ENCODE measurements at places on chromosomes 13 and 19.

DNA sequence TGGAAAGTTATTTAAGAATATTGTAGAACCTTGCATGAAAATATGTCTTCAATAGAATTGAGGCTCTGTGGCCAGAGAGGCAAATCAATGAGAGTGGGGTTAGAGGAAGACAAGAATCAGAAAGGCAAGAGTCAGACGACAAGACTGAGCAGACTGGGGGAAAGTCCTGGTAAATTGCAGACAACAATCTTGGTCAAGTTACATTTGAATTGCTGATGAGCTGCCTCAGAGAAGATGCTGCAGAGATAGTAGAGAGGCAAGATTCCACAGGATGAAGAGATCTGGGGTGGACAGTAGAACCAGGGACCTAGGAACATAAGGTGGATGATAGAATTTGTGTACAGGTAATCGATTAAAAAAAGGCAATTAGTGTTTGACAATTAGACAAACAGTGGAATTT is 133.8 kb downstream of the RXFP2 start:
- no peak for DNase-seq

DNA sequence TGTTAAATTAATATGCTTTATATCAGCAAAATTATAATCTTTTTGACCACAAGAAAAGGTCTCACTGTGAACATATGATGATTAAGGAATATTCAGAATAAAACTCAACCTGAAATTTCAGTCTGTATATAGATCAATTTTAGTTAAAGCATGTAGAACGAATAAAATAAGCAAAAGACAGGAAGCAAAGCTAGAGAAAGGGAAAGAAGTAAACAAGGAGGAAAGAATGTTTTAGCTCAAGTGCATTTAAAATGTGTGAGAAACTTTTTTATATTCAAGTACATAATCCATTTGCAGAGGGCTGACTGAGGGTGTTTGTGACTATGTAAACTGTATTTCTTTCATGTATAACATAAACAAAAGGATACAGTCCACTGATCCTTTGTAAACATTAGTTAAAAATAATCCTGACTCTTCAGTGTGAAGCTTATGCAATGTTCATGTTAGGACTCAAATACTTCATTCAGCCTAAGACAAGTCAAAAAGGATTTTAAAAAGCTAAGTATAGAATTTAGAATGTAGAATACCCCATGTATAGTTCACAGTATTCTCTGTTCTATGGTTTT is 472.1 kb downstream of the DIAPH3 start:
- no peak for DNase-seq

- DNase-seq: no peak
Measured at GRCh38 chr19:35764432-35765315, 6.7 kb downstream of the PROSER3 start.

GRCh38 chr13:21528616-21529015 is 69.5 kb upstream of the ZDHHC20 start:
- DNase-seq: no peak

- DNase-seq: no peak
Measured at GRCh38 chr19:5711713-5712161, 8.2 kb downstream of the LONP1 start.

DNA sequence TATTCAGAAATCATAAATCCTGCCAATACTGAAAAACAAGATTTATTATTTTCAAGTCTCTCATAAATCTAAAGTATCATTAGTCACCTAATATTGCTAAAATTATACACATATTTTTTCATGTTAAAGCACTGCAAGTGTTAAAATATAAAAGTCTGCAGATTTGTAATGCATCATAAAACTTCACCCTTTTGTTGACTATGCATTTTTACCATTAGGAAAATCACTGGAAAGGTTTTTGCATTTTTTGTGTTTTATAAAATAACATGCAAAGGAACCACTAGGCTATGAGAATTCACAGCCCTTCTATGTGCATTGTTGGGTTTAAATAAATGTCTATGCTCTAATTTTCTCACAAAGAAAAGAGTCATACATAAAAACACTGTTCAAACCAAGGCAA is 407.3 kb downstream of the DACH1 start:
- DNase-seq: no peak

- no peak for DNase-seq
Measured at GRCh38 chr19:48696353-48697010, 711 bp downstream of the FUT2 start.

GRCh38 chr19:49798574-49798973 is 14.5 kb downstream of the FUZ start:
- DNase-seq: no peak

- DNase-seq: peak; percentile 29
Measured at GRCh38 chr13:102870677-102871415, 25.0 kb downstream of the ERCC5 start.

- DNase-seq: no peak
Measured at GRCh38 chr13:109271061-109271460, 515.3 kb downstream of the IRS2 start.

Data from activated CD4-positive, alpha-beta T cell treated with anti-CD3 and anti-CD28 coated beads for 24 hours (primary cell).